ENCODE measurements at places on chromosomes 5 and 9.

DNA sequence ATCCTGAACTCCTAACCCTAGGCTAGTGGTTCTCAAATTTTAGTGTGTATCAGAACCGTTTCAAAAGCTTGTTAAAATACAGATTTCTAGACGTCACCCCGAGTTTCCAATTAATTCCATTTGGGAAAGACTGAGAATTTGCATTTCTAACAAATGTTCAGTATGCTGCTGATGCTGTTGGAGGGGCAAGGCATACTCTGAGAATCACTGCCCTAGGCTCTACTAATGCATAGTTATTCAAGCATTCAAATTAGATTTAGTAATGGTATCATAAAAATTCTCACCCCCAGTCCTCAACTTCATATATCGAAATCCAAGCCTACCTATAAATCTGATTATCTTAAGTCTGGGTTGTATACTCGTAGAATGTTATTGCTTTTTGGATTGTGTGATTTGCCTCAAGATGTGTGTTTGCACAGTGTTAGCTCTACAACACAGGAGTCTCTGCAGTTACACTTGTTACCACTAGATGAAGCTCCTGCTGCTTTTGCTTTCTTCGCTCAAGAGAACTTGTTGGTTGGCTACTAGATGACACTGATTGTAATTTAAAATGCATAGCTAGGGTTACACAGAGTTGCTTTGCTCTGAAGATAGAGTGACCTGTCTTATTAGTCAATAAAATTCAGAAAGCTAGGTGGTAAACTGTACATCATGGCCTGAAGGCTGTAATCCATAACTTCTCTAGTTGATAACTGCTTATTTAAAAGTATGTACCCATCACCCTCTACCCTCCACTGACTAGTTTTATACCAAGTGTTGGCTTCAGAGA lies 7.5 kb upstream of the ERAP2 start:
- peak; percentile 83 for DNase-seq

GRCh38 chr9:75591972-75592371 lies 298.5 kb upstream of the PCSK5 start:
- no peak for DNase-seq

- DNase-seq, result peak; percentile 3
Measured at GRCh38 chr5:140806834-140807775, at the start of gene PCDHA4. PCDHA4 (plus strand) TSS chr5:140807068.

- no peak for DNase-seq
Measured at GRCh38 chr9:128033609-128034008, 33.5 kb downstream of the NAIF1 start.

GRCh38 chr5:134758176-134758503 lies 439 bp upstream of the DDX46 start:
- DNase-seq, result no peak

DNA sequence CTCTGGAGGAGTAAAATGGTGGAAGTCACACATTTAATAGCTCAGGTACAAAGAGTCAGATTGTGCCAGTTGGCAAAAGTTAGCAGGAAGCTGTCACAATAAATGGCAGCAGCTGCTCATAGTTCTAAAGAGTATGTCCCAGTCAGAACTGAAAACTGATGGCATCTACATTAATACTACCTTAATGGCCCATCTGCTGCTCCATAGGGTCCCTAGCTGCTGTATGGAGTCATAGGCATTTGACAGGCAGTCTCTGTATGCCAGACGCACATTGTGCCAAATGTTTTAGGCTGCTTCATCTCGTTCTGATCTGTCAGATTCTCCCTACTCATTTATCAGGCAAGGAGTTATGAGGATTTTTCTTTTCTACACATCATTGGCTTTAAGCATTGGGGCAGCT lies 515.8 kb upstream of the ARRDC3 start:
- no peak for DNase-seq

Data from iris pigment epithelial cell (primary cell).